ENCODE measurements at places on chromosomes 2 and 18.

DNA sequence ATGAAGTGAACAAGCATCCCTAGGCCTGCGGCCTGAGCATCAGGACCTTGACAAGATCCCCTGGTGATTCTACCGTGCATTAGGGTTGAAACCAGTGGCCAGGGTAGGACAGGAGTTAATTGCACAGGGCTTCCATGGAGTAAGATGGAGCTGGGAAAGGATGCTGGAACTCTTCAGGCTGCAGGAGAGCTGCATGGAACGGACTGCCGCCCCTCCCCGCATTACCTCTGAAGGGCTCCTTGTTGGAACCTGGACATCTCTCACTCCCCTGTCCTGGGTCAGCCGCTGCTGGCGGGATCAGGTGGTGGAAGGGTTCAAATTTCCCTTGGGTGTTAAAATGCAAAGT lies 156.6 kb upstream of the ID2 start:
- no peak for DNase-seq

DNA sequence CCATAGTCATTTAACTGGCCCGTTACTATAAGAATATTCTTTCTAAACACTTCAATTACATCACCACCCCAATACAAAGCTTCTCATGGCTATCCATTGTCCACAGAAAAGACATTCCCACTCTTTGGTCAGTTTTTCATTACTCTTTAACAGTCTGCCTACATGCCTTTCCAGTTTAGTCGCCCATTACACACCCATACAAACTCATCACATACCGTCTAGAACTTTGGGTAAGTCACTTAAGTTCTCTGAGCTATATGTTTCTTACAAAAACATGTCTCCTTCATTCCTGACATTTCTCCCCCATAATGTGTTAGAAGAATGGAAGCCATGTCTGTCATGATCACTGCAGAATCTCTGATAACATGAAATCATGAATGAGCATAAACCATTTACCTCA lies 108.2 kb upstream of the STK17B start:
- no peak for DNase-seq

GRCh38 chr18:14914121-14914520 lies 166.1 kb downstream of the ANKRD30B start:
- DNase-seq, result no peak

DNA sequence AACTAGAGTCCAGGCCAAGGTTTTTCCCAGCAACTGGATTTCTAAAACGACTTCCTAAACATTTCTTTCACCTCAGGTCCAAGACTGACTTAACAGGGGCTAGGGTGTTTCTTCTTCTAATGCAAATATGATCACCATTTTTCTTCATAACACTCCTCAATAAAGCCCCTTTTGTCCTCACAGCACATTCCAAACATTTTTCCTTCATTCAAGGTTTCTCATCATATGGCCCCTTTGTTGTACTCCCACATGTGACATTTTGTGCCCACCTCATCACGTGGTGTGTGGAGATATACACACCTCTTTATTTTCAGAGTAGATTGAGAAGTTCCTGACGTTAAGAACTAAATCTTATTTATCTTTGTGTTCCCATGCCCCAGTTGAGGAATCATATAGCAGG lies 3.9 kb upstream of the CDH7 start:
- no peak for DNase-seq

GRCh38 chr2:11752906-11753305 lies 6.5 kb downstream of the LPIN1 start:
- DNase-seq, result no peak

- DNase-seq, result no peak
Observed at GRCh38 chr2:72037261-72037666, 110.4 kb downstream of the CYP26B1 start.

- no peak for DNase-seq
Observed at GRCh38 chr2:133588144-133588543, 19.9 kb upstream of the NCKAP5 start.
